ENCODE measurements at places on chromosomes 2 and 18.

DNA sequence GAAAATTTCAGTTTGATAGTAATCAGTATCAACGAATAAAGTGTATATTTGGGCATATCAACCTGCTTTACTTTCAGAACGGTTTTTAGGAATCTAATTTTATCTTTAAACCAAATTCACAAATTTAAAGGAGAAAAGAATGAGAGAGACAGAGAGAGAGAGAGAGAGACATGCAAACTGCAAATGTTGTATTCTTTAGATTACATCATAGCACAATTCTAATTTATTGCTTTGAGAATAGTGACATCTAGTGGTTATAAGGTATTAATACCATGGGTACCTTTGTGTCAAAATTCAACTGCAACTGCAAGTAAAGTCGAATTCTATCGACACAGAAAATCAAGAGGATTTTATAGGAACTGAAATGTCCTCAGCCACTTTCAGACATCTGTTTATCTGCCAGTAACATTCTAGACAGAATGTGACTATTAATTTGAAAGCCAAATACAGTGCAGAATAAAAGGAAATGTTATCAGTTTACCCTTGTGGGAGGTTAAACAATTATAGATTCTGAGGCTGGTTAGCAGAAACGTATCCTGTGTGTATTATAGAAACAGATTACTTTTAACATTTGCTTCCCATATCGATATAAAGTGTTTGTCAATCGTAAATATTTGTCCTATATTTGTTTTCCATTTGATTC is 529.8 kb upstream of the VRK2 start:
- no peak for DNase-seq

DNA sequence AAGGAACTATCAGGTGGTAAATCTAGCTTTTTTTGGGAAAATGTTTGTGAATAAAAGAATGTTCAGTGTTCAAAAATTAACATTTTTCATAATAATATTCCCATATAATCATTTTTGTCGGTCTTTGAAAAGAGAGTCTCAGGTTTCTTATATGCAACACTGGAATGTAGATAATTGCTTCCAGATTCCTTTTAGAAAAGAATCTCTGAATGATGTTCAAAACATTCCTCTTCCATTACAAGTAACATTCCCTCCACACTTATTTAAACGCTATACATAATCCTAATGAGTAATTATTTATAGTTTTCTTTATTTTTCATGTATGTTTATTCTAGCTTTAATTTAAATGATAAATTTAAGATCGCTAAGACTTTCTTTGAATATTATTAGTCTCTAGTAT is 7.0 kb downstream of the ZSWIM2 start:
- no peak for DNase-seq

- no peak for DNase-seq
Observed at GRCh38 chr2:50345701-50346591, 686.0 kb downstream of the NRXN1 start.

- DNase-seq = no peak
Observed at GRCh38 chr18:59610546-59611140, 86.6 kb downstream of the CCBE1 start.

DNA sequence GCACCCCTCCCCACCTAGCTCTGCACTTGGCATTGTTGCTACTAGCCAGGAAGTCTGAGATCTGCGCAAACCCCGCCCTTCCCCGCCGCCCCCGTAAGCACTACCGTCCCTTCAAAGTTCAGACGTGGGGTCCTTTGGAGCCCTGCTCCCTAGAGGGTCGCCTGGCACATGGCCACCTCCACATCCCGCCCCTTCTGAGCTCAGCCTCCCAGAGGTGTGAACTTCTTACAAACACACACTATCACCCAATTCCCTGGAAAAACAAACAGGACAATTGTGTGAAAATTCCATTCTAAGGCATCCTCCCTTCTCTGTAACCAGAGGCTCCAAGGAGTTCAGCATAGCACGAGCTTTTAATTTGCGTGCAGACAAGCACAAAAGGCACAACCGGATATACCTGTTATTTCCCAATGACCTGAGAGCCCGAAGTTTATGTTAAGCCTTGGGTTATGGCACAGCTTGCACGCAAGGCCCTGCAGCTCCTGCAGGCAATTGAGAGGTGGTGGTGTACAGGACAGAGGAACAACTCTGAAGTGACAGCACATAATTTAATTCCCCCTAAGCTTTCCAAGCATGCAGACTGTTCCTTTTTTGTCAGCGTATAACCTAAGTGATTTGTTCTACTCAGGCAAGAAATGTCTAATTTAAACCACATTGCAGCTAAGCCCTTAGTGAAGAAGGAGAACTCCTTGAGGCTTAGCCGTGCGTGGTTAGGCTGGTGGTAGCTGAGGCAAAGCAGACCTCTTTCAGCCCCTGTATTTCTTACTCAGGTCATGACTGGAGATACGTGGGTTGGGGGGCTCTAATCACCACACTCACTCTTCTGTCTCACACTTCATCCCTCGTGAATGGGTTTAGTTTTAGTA is 20.3 kb upstream of the CYP1B1 start:
- DNase-seq = no peak

- DNase-seq = no peak
Observed at GRCh38 chr2:236250909-236251579, 13.2 kb downstream of the ASB18 start.

DNA sequence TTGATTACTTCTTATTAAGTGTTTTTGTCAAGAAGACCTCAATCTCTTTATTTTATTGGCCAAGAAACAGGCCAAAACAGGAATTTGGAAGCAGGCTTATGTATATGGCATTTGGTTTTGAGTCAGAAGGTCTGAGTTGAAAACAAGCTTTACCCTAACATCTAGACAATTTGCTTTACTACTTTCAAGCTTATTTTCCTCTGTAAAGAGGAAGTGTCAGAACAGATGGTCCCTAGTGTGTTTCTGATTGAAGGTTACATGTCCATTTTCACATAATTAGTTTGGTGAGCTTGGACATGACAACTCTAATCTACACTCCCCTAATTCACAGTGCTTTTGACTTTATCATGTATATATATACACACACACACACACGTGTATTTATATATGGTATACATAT is 19.8 kb upstream of the MAP4K4 start:
- DNase-seq = no peak

GRCh38 chr18:1425679-1426078 is 521.0 kb downstream of the ADCYAP1 start:
- DNase-seq = no peak

- DNase-seq = no peak
Observed at GRCh38 chr2:163601377-163601776, 134.4 kb downstream of the FIGN start.

DNA sequence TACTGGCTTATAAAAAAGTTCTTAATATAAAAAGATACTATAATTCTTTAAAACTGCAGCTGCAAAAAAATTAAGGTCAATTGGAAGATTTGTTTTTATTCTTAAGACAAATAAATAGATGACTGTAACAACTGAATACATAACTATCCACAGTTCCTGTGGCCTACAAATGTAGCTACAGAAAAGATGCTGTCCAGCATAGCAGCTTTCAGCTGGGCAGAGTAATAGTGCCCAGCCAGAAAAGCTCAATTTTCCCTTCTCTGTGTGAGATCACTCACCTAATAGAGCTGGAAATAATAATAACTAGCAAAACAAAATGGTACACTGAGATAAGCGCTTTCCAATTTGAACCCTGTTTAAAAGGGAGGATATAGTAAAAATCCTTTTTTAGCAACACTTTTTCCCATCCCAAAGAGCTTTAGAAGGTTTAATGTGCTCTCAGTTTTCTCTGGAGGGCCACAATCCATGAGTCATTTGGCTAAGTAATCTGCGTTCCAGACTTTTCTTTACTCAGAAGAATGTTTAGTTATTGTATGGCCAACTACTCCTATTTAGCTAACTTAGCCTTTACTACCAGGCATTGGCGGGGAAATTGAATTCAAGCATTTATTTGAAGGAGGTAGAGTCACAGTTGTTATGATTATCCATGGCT is 158.1 kb upstream of the SLC39A10 start:
- DNase-seq = no peak

GRCh38 chr18:79916546-79917168 is 34.8 kb downstream of the SLC66A2 start:
- peak; percentile 48 for DNase-seq

GRCh38 chr2:176123411-176124109 is 1.0 kb downstream of the HOXD9 start:
- no peak for DNase-seq

DNA sequence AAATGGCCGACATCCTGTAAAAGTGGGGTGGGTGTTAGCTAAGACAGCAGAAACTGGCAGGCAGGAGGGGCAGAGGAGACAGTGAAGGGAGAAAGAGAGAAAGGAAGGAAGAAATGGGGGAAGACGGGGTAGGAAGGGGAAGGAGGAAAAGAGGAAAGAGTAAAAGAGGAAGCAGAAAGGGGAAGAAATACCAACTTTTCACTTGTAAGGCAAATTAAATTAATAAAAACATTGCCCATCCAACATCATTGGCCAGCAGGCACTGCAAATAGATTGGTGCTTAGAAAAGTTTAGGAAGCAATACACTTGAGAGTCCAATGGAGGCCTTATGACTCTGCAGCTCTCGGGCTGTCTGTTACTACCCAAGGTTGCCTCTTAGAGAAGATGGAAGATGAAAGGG is 116.7 kb downstream of the TNS1 start:
- no peak for DNase-seq

GRCh38 chr2:74497777-74498499 is 1.5 kb downstream of the LBX2 start:
- DNase-seq = no peak

DNA sequence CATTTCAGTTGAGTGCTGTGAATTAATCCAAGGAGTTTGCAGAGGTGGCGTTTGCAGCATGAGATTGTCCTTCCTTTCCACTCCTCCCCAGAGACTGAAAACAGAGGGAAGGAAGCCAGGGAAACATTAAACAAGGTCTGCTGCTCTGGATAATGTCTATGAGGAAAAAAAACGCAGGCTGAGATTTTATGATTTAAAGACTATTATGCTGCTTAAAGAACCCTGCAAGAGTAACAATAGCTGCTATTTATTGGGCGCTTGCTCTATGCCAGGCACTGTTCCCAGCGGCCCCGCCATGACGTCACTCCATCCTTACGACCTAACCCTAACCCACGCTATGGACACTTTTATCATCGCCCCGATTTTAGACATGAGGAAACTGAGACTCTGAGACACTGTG is 222.4 kb downstream of the BCL2 start:
- no peak for DNase-seq

DNA sequence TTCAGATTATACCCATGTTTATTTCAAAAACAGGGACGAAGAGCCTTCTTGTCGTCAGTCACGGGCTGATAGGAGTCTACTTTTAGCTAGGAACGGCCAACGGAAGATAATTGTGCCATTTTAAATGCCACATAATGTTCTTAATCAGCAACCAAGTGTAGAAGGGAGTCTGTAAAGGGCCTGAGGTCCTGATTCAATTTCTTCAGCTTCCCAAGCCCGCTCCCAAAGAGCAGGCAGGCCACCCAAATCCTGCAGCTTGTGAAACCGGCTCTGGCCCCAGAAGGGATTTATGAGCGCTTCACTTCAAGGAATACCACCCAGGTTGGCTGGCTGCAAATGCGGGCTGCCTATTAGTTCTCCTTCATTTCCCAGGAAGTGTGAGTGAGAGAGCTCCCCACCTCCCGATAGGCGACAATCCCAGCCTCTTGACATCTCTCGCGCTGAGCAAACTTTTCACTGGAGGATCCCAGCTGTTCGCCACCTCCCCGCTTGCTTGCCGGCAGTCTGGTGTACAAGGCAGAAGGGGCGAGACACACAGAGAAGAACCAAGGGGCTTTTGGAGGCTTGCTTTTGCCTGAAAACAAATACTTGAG is 272.9 kb downstream of the CDH20 start:
- peak; percentile 65 for DNase-seq

GRCh38 chr2:98013407-98014042 is 17.8 kb upstream of the TMEM131 start:
- DNase-seq = no peak

DNA sequence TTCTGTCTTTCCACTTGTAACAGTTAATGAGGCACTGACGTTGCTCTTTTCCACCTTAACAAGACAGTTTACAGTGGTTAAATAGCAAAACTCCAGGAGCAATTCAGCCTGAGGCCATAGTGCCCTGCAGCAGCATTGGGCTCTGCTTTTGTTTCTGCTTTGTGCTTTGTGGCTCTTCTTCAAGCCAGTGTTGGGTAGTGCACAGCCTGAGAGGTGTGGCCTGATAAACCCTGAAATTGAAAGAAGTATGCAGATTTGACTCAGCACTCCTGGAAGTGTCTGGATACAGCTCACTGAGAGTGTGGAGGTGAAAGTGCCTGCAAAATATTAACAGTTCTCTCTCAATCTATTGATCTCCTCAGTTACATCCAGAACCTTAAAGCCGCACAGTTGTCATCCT is 63.0 kb downstream of the STK25 start:
- DNase-seq = no peak

- no peak for DNase-seq
Observed at GRCh38 chr2:190649798-190650390, 1.0 kb downstream of the NAB1 start.
